ENCODE measurements at places on chromosomes 12 and 14. TPM values are rescaled to one million over a fixed set of nuclear protein-coding genes. Genes with fewer than 3 reads are reported as not detected.

The BEGAIN gene
- total RNA-seq: 1.3 TPM

- peak overlapping the region; percentile 5 for H3K27ac ChIP-seq
- peaks cover 22% of the 10 kb centered on the region for H3K4me1 ChIP-seq
- no peaks in the 10 kb centered on the region for H3K36me3 ChIP-seq
- DNase-seq: no peak
- H3K4me3 ChIP-seq: no peak overlapping the region
Measured at GRCh38 chr12:22408610-22409376, 74.3 kb upstream of the ST8SIA1 start.

- no peak overlapping the region for H3K27ac ChIP-seq
- H3K4me1 ChIP-seq: no peaks in the 10 kb centered on the region
- DNase-seq: no peak
- no peak overlapping the region for H3K4me3 ChIP-seq
Measured at GRCh38 chr12:9598363-9598762, 9.4 kb downstream of the KLRB1 start.

The ZCCHC8 gene
- total RNA-seq: 23.5 TPM

The CLEC7A gene
- 79.5 TPM for total RNA-seq

The DEGS2 gene
- total RNA-seq: 5.8 TPM

The KRT83 gene
- total RNA-seq: not detected

DNA sequence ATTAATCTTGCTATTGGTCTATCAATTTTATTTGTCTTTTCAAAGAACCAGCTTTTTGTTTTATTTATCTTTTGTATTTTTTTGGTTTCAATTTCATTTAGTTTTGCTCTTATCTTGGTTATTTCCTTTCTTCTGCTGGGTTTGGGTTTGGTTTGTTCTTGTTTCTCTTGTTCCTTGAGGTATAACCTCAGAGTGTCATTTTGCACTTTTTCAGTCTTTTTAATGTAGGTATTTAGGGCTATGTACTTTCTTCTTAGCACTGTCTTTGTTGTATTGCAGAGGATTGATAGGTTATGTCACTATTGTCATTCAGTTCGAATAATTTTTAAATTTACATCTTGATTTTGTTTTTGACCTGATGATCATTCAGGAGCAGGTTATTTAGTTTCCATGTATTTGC is 92.7 kb upstream of the DCD start:
- no peak overlapping the region for H3K4me3 ChIP-seq
- no peak overlapping the region for H3K27ac ChIP-seq
- no peaks in the 10 kb centered on the region for H3K4me1 ChIP-seq
- no peaks in the 10 kb centered on the region for H3K36me3 ChIP-seq
- no peak for DNase-seq
- H3K27me3 ChIP-seq: no peaks in the 10 kb centered on the region

GRCh38 chr12:49503674-49504180 is 35.1 kb upstream of the KCNH3 start:
- DNase-seq: no peak
- no peaks in the 10 kb centered on the region for H3K27me3 ChIP-seq
- no peak overlapping the region for H3K4me3 ChIP-seq
- no peaks in the 10 kb centered on the region for H3K4me1 ChIP-seq
- H3K36me3 ChIP-seq: peaks cover 17% of the 10 kb centered on the region

DNA sequence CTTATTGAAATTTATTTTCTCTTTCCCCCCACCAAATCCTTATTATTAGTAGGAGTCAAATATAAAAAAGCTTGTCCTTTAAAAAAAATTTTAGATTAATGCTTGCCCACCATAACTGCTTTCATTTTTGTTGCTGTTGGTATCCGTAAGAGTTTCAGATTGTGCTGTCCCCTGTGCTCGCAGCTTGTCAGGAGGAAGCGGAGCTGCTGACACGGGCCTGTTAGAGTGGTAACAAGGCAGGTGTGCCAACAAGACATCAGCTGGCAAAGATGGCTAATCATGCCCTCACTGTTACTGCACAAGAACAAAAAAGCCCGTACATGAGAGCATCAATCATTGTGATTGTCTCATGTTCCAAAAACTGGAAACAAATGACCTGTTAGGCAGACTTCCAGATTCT is 148.4 kb downstream of the ALG10B start:
- no peak overlapping the region for H3K4me3 ChIP-seq
- no peak for DNase-seq
- H3K27ac ChIP-seq: no peak overlapping the region
- H3K36me3 ChIP-seq: no peaks in the 10 kb centered on the region

The TCL1B gene
- total RNA-seq: not detected

DNA sequence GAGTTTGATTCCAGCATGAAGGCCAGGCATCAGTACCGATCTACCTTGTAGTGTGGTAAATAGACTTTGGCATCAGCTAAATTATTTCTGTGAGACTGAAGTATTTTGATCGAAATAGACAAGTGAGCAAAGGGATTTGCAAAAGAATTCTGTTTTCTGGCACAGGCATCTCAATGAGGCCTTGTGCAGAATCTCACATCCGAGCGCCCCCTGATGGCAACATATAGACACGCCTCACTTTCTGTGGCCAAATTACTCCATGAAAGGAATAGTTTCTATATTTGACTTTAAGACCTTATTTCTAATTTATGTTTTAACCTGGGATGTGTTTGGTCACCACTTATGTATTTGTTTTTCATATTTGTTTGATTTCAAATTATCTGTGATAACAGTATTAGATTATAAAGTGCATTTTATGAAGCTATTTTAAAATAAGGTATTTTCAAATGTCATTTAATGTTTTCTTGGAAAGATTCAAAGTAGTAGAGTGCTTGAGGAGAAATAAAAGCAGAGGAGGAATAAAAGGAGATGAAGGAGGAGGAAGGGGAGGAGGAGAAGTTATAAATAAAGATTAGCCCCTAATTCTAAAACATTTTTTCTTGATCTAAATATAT is 731.9 kb downstream of the NRXN3 start:
- no peaks in the 10 kb centered on the region for H3K27me3 ChIP-seq
- no peak overlapping the region for H3K4me3 ChIP-seq
- H3K36me3 ChIP-seq: no peaks in the 10 kb centered on the region

DNA sequence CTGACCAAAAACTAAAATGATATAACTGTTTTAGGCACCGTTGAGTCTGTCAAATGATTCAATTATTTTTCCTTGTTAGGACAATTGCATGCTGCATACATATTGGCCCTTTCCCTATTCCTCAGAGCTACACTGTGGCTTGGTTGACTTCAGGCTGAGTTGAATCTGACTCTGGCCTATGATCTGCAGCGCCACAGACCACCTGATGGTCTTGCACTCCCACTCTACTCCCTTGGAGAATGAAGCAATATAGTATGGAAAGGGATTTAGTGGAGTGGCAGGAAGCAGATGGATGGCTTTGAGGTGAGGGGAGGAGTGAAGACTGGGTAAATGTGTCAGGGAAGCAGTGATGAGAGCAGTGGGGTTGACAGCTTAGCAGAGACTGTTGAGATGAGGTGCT is 579.0 kb upstream of the STXBP6 start:
- H3K27me3 ChIP-seq: no peaks in the 10 kb centered on the region
- no peak overlapping the region for H3K4me3 ChIP-seq
- no peak overlapping the region for H3K27ac ChIP-seq
- DNase-seq: no peak
- no peaks in the 10 kb centered on the region for H3K36me3 ChIP-seq
- no peaks in the 10 kb centered on the region for H3K4me1 ChIP-seq

GRCh38 chr12:26831951-26832821 is 808 bp downstream of the ITPR2 start:
- peak overlapping the region; percentile 89 for H3K4me3 ChIP-seq
- H3K27me3 ChIP-seq: no peaks in the 10 kb centered on the region
- peak; percentile 76 for DNase-seq

The ETFBKMT gene
- 4.0 TPM for total RNA-seq

The TAS2R46 gene
- 1.7 TPM for total RNA-seq

DNA sequence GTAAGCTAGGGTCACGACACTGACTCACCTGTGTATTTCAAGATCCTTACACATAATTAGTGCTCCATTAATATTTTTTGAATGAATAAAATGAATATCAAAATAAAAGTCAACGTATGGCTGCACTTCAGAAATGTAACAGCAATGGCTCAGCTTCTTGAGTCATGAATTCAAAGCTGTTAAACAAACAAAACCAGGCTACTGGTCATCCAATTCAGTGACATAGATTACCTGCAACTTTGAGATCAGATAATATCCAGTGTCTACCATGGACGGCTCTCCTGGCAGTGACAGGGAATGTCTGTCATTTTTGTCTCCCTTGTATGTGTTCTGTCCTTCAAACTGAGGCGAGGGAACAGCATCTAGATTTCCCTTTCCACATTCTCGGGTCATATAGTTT is 225.6 kb downstream of the EFCAB11 start:
- no peaks in the 10 kb centered on the region for H3K27me3 ChIP-seq
- H3K4me1 ChIP-seq: peaks cover 10% of the 10 kb centered on the region
- no peak overlapping the region for H3K27ac ChIP-seq
- DNase-seq: no peak
- H3K36me3 ChIP-seq: no peaks in the 10 kb centered on the region

Data from lower lobe of right lung (tissue), 2 donors.